ENCODE measurements at places on chromosomes 2 and 18. TPM values are rescaled to one million over a fixed set of nuclear protein-coding genes. Genes with fewer than 3 reads are reported as not detected.

TUBA4A gene
- 45.5 TPM for total RNA-seq

OTOS gene
- total RNA-seq: not detected

LYPD1 gene
- total RNA-seq: 0.14 TPM

FOXI3 gene
- total RNA-seq: not detected

UGT1A8 gene
- 0.14 TPM for total RNA-seq

MPP4 gene
- under 0.01 TPM for total RNA-seq

REG3A gene
- not detected for total RNA-seq
